ENCODE measurements at places on chromosomes 7 and 10.

DNA sequence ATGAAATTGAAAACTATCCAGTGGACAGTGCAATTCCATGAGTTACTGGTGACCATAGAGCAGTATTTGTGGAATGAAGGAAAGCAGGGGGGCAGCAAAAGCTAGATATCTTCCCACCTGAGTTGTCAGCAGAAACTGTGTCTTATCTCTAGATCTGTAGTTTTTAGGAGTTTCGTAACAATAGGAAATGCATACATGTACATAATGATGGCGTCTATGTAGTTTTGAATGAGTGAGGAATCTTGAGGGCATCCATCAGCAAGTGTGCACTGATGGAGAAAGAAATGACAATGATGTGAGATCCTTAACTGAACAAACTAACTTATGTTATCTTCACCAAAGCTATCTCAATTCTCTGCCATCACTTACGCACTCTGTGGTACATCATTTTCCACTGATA, 114.5 kb downstream of the LRRC4 start:
- no peak for DNase-seq

GRCh38 chr7:79211724-79212123, 241.7 kb downstream of the MAGI2 start:
- DNase-seq = no peak

GRCh38 chr7:158824028-158824427, 5.3 kb downstream of the ESYT2 start:
- DNase-seq = no peak

- no peak for DNase-seq
Observed at GRCh38 chr7:70952311-70952710, 179.6 kb upstream of the GALNT17 start.

DNA sequence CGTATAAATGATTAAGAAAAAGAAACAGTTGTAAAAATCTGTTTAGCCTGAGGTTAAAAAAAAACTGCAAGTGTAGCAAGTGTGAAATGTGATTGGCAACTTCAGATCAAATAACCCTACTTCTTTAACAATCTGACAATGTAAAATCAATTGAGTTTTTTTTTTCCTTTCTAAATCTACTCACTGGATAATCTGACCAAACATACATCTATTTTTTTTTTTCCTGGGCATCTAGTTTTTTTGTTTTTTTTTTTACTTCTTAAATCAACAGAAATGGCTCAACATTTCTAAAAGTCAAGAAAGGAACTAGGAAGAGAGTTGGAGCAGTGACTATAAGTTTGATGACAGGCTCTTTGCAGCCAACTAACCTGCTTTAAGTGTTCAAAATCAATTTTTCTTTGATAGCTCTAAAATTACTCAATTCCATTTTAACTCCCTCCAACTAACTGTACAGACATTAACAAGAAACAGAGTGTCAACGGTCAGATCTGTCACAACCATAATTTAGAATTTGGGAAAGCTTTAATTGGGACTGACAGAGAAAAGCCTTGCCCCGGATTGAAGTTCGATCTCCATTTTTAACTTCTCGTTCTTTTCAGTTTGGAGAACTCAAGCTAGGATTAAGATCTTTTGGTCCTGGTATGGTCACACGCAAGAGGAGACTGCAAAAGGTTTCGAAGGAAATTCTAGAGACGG, 1.2 kb downstream of the ARL3 start:
- DNase-seq = no peak

- no peak for DNase-seq
Observed at GRCh38 chr10:3995302-3996210, 210.5 kb upstream of the KLF6 start.

- no peak for DNase-seq
Observed at GRCh38 chr10:49099046-49099445, 16.3 kb downstream of the VSTM4 start.

DNA sequence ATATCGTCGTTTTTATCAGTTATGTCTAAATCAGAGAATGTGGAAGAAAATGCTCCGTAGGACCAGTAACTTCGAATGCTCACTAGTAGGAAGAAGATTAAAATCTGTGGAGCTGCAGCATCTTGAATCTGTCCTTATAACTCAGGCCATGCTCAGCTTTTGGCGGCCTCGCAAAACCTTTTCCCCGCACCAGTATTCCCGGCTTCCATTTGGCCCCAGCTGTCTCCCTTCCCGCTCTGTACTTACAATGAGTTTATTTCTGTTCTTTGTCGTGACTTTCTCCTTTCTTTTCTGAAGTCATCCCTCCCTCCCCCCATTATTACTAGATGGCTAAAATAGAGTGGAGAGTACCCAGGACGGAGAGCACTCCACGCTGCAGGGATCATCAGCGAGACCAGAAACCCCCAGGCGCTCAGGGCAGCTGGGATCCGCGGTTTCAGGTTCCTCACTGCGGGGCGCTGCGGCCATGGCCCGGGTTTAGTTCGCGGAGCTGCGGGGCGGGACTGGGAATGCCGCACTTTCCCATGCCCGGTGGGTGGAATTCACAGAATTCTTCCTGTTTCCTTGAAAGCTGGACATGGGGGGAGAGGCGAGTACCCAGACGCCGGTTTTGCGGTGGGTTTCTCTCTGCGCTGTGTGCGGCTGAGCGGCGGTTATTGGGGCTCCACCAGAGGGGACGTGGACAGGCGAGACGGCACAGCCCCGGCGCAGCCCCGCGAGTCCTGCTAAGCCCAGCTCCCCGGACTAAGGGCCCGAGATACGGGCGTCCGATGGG, 183.5 kb downstream of the POM121L12 start:
- no peak for DNase-seq

DNA sequence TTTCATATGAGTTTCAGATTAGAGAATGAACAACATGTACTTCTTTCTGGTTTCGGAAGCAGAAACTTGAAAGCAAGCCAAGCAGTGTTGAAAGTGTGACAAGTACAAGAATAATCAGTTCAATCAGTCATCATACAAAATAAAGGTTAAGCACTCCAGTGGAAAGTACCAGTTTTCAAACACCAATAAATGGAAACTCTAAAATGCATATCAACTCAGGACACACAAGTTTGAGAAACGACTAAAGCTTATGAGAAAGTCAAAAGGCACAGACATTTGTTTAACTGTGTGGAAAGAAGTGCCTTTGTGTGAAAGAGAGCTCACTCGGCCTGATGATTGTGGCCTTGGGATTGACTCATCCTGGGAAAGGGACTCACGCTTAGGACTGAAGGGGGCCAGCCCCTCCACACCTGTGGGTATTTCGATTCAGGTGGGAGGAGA, 60.6 kb upstream of the AKR1C1 start:
- DNase-seq = no peak

- DNase-seq = no peak
Observed at GRCh38 chr10:22900841-22901601, 26.8 kb upstream of the ARMC3 start.

GRCh38 chr10:47076949-47077361, 165.7 kb downstream of the PTPN20 start:
- DNase-seq = no peak

- no peak for DNase-seq
Observed at GRCh38 chr7:50418526-50419290, 31.4 kb downstream of the FIGNL1 start.

GRCh38 chr7:16171928-16172327, 249.4 kb downstream of the CRPPA start:
- DNase-seq = no peak

- DNase-seq = no peak
Observed at GRCh38 chr7:5677538-5678294, 103.7 kb downstream of the RNF216 start.

DNA sequence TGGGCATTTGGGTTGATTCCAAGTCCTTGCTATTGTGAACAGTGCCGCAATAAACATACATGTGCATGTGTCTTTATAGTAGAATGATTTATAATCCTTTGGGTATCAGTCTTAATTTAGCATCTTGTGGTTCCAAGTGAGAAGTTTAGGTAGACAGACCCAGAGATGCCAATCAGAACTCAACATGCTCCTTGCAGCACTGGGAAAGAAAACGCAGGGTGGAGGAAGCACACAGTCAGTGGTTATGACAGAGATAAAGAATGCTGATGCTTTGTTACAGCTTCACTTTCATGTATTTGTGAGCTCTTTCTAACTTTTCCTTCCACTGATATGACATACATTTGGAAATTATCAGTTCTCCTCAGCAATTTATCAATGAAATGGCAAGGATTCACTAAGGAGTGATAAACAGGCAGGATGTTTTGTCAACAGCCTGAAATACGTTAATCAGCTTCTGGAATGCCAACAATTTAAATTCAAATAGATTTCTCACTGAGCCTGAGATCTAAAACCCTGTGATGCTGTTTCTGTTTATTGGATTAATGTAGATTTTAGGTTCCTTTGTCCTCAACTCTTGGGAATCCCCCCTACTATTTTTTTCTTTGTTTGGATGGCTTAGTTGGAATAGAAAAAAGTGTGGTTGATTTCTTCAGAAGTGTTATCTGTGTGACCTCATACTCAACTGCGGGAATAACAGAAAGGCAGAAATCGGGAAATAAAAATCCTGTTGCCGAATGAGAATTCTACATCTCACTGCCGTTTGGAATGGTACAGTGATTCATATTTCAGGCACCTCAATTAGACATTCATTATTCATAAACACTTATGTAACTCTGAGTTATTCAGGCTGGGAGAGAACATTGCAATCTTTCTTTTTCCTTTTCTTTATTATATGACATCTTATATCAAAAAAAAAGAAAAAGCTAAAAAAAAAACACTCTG, 675.0 kb downstream of the CNTNAP2 start:
- DNase-seq = no peak

- no peak for DNase-seq
Observed at GRCh38 chr7:130490888-130491804, 739 bp upstream of the MEST start.

- no peak for DNase-seq
Observed at GRCh38 chr7:46990761-46991160, 591.1 kb downstream of the TNS3 start.

DNA sequence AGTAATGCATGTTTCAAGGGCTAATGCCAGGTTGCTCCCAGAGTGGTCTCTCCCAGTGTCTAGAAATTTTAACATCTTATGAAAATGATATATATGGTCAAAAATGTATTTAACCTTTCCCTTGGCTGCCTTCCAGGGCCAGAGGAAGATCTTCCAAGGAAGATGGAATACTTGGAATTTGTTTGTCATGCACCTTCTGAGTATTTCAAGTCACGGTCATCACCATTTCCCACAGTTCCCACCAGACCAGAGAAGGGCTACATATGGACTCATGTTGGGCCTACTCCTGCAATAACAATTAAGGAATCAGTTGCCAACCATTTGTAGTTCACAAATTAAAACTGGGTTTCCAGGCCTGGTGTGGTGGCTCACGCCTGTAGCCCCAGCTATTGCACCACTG, 9.0 kb downstream of the GATAD1 start:
- no peak for DNase-seq

GRCh38 chr7:96970739-96971138, 34.6 kb upstream of the DLX6 start:
- DNase-seq = no peak

GRCh38 chr10:12755075-12755474, 246.4 kb downstream of the CCDC3 start:
- DNase-seq = no peak

DNA sequence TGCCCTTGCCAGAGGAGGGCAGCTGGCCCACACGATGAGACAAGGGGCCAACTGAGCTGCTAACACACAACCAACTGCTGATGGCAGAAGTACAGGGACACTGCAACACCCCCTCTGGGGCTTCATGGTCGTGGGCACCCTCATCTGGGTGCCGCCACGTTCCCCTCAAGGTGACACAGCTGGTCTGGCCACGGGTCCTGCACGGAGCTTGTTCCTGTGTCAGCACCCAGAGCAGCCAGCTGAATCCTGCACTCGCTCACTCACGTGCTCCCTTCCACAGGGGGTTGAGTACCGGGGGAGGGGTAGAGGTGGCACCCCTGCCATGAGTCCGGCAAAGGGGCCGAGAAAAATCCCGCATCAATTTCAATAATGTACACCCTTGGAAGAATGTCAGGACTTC, 1319.1 kb downstream of the REEP3 start:
- DNase-seq = no peak

- peak; percentile 79 for DNase-seq
Observed at GRCh38 chr7:80379034-80379982, 132.6 kb downstream of the GNAT3 start.

GRCh38 chr7:30309842-30310435, 25.5 kb downstream of the ZNRF2 start:
- no peak for DNase-seq

GRCh38 chr7:141715018-141715417, 6.9 kb downstream of the WEE2 start:
- no peak for DNase-seq

- DNase-seq = no peak
Observed at GRCh38 chr10:95315509-95315908, 24.7 kb upstream of the PDLIM1 start.

DNA sequence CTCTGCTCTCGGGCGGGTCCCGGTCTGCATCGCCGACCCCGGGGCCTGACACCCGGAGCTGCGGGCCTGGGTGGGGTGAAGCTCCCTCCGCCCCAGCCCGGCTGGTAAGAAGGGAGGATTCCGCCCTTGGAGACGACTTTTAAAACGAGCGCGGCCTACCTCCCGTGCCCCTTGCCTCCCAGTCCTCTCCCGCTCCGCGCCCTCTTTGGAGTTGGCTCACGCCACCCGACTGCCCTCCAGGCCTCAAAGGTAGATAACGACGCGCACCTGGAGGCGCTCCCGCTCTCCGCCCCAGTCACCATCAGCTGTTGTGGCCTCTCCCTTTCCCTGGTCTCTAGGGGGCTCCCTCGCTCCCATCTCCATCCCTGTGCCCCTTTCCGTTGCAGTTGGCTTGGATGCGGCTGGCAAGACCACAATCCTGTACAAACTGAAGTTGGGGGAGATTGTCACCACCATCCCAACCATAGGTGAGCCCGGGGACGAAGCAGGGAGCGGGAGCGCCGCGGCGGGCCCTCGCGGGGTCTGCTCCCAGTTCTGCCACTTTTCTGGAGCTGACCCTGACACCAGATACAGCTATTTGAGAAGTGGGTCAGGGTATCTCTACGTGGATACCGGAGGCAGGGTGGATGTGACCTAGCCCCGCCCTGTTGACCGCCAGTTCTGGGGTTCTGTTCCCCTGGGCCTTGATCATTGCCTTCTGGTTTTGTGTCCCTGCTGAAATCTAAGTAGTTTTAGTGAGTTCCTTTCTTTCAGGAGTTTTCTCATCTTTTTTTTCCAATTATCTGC, 679 bp downstream of the ARF5 start:
- no peak for DNase-seq

DNA sequence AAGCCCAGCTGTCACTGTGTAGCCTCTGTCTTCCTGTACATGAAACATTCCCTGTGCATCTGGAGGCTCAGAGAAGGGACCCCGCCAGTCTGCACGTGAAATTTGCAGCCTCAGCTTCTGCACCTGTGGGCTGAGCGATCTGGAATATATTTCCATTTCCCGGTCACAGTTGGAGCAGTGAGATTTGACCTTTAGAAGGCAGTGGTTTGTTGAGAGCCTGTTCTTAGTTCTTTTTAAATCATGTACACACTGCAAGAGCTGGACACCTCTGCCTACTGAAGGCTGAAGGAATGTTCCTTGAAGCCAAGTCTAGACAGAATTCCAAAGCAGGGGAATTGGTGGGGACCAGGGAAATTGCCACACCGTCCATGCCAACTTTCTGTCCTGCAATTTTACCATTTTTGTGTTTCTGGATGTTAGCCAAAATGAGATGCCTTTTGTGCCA, 706.6 kb downstream of the INHBA start:
- no peak for DNase-seq

GRCh38 chr10:15824498-15824897, 35.8 kb downstream of the MINDY3 start:
- no peak for DNase-seq

GRCh38 chr10:14772399-14772798, 2.3 kb downstream of the FAM107B start:
- no peak for DNase-seq

- no peak for DNase-seq
Observed at GRCh38 chr10:4333459-4333894, 492.5 kb upstream of the AKR1E2 start.
